ENCODE measurements at places on chromosomes 7 and 10.

DNA sequence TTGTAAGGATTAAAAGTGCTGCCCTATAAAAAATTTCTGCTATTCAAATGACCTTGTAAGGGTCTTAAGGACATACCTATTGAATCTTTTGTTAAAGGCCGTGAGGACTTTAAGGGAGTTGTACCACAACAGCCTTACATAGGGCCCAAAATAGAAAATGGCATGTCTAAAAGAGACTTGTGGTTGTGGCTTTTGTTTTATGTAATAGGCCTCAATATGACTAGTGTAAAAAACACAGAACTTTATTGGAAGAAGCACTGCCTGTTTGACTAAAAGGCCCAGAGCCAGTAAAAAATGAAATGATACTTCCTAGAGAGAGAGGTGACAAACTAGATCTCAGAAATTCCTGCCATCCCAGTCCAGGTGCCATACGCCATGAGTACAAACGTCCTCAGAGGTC is 286.6 kb downstream of the SEMA3D start:
- DNase-seq: no peak

- no peak for DNase-seq
Observed at GRCh38 chr10:128027822-128028507, 98.3 kb downstream of the MKI67 start.

DNA sequence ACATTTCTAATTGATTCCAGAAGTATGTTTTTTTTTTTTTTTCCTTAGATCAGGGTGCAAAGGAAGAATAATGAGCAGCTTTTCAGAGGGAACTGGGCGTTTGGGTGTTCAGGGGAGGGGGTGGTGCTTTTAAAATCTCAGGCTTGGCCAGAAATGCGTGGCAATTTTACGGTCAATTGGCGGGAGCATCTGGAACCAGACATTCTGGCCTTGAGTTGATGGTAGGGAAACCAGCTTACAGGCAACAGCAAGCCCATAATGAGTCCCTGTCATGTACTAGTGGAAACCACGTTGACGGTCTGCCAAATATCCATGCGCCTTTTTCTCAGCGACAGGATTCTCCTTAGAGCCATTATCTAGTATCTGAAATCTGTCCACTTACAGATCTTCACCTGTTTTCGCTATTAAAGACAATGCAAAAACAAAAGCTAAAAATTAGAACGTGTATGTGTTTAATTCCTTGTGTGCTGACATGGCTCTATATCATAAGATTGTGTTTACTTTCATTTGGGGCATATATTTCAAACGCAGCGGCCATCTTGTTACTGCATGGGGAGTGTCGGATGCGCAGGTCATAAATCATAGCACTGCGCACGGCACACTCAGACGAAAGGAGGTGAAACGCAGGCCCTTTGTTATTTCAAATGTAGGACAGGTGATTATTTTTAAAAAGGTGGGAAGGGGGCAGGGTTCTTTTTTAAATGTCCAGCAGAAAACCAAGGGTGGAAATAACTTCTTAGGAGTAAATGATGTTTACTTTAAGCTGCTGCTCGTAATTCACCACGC is 209.2 kb downstream of the AGMO start:
- no peak for DNase-seq

- DNase-seq: no peak
Observed at GRCh38 chr10:75718991-75719390, 287.6 kb downstream of the LRMDA start.

- DNase-seq: no peak
Observed at GRCh38 chr7:113710310-113711096, 208.3 kb downstream of the PPP1R3A start.

DNA sequence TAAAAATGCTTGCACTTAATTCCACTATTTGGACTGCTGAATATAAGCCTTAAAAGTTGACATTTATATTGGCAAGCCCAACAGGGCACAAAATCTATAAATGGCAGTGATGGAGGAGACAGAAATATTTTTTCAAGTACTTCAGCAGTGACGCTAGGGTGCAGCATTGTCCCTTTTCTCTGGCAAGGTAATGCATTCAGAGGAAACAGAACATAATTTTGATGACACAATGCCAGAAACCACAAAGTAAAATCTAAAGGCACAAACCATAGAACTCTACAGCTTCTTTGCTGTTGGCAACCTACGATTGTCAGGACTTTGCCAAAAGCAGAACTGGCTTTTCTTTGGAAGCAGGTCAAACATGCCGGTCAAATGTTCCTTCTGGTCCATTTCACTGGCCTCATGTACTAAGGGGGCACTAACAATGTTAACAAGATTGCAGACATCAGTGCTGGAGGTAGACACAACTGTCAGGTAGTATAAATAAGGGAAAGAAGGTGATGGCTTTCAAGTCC is 30.9 kb upstream of the FAM133B start:
- DNase-seq: peak; percentile 67

DNA sequence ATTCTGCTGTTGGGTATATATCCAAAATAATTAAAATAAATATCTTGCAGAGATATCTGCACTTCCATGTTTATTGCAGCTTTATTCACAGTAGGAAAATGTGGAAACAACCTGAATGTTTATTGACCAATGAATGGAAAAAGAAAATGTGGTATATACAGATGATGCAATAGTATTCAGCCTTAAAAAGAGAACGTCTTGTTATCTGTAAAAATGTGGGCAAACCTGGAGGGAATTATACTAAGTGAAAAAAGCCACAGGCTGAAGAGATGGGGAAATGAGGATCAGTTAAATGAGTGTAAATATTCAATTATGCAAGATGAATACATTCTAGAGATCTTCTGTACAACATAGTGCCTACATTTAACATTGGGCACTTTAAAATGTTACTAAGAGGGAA is 766.1 kb upstream of the IGFBP3 start:
- DNase-seq: no peak

DNA sequence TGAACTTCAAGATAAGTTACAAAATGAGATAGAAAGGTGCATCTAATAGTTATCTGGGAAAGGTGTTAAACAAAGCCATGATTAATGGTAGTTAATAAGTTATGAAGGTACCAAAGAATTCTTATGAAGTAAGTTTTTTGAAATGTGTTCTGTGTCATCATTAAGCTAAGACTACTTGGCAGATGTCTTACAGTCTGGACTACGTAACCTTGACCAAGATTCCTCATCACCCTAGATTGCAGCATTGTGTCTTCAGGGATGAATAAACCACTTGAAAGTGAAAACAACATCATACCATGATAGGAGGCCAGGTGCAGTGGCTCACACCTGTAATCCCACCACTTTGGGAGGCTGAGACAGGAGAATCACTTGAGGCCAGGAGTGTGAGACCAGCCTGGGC is 48.2 kb downstream of the GOT1 start:
- no peak for DNase-seq

- DNase-seq: no peak
Observed at GRCh38 chr7:2325162-2325561, 10.9 kb upstream of the SNX8 start.

- peak; percentile 73 for DNase-seq
Observed at GRCh38 chr10:112446055-112446854, 459 bp downstream of the ZDHHC6 start.

- DNase-seq: no peak
Observed at GRCh38 chr10:51382181-51382580, 307.9 kb downstream of the PRKG1 start.

DNA sequence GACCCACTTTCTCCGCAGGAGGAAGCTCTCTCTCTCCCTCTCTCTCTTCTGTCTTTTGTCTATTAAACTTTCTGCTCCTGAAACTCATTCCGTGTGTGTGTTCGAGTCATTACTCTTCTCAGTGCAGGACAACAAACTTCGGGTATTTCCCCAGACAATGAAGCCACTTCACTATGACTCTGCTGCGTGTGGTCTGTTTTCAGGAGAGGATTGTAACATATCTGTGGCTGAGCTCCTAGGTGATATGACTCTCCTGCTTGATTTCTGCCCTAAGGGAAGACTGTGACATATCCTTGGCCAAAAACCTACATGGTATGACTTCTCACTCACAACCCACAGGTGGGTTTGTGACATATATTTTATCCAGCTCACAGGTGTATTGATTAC is 39.9 kb upstream of the ZNF107 start:
- no peak for DNase-seq

DNA sequence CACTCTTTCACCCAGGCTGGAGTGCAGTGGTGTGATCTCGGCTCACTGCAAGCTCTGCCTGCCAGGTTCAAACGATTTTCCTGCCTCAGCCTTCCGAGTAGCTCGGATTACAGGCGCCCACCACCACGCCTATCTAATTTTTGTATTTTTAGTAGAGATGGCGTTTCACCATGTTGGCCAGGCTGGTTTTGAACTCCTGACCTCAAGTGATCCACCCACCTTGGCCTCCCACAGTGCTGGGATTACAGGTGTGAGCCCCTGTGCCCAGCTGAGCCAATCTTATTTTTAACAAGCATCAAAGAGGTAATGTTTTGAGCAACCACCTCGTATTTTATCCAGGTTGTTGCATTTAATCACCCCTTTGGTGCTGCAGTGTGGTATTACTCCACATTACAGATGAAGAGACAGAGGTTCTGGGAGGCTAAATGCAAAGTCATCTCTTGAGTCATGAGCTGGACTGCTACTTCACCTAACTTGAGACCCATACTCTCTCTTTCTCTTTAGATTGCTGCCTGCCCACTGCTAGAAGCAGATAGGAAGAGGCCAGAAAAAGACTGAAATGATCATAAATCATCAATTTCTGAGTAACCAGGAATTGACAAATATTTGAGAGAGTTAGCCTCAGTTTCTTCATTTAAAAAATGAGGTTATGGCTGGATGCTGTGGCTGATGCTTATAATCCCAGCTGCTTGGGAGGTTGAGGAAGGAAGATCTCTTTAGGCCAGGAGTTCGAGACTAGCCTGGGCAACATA is 116.2 kb downstream of the CAMK1D start:
- DNase-seq: no peak

GRCh38 chr7:72493850-72494661 is 81.9 kb upstream of the CALN1 start:
- DNase-seq: peak; percentile 65

- no peak for DNase-seq
Observed at GRCh38 chr7:129468547-129468946, 33.8 kb upstream of the SMKR1 start.

- DNase-seq: no peak
Observed at GRCh38 chr7:36286226-36286625, 103.4 kb upstream of the ANLN start.

DNA sequence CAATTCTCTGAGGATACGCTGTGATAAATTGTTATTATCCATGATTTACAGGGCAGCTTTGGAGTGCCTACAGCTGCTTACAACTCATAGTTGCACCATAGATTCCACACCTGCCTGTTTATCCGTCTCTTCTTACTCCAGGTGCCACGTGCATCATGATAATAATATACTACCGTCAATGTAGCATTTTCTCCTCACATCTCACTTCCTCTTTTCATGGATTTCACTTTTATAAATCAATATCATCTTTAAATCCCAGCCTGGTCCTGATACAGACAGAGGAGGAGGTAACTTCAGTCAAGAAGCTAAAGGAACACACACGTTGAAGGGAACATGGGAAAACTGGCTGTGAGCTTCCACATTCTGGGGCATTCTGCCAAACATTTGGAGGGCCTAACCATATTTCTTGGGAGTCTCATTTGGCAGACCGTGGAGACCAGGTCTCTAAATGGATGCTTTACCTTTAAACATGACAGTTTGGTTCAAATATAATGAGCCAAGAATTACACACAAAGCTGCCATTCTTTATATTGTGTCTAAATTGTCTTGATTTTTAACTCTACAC is 2.4 kb downstream of the CH25H start:
- DNase-seq: peak; percentile 29

- no peak for DNase-seq
Observed at GRCh38 chr7:3043544-3044371, at the start of gene CARD11. Gene CARD11, minus strand, starts transcription at chr7:3043867. Its CDS starts 85,361 bp downstream, at chr7:2958506.

GRCh38 chr10:47419421-47419820 is 35.3 kb upstream of the ZNF488 start:
- DNase-seq: no peak

DNA sequence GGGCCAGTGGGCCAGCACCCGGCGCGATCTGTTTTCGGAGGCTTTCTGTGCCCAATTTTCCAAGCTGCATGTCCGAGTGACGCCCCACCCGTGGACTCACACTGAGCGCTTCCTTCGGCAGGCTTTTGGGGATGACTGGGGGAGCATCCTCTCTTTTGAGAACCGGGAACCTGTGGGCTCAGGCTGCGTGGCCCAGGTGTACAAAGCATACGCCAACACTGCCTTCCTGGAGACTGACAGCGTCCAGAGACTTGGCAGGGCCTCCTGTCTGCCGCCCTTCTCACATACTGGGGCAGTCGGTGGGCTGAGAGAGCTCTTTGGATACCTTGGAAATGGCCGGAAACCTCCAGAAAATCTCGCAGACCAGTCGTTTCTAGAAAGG is 1.0 kb downstream of the ADCK2 start:
- DNase-seq: peak; percentile 89

- peak; percentile 62 for DNase-seq
Observed at GRCh38 chr7:130356876-130357611, 12.4 kb downstream of the CPA5 start.

- no peak for DNase-seq
Observed at GRCh38 chr10:32308027-32308603, 38.8 kb downstream of the EPC1 start.

GRCh38 chr10:101832325-101832771 is 11.3 kb downstream of the KCNIP2 start:
- DNase-seq: no peak

GRCh38 chr10:45370202-45370955 is 3.6 kb upstream of the ALOX5 start:
- DNase-seq: no peak

DNA sequence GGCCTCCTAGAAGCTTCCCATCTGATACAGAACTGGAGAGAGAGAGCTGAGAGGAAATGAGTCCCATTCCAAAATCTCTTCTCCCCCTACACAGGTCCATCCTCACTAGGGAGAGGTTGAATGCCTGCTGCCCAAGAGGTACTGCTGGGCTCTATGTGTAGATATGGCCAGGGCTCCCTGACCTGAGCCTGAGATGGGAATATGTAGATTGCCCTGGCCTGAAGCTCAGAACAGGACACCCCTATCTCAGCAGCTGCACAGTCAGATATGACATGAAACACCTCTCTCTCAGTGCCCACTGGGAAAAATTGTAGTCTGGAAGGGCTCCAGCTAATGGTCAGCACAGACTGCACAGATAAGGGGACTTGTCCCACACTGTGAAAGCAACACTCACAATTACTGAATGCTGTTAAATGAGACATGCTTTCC is 3.1 kb upstream of the IFIT1B start:
- DNase-seq: no peak

DNA sequence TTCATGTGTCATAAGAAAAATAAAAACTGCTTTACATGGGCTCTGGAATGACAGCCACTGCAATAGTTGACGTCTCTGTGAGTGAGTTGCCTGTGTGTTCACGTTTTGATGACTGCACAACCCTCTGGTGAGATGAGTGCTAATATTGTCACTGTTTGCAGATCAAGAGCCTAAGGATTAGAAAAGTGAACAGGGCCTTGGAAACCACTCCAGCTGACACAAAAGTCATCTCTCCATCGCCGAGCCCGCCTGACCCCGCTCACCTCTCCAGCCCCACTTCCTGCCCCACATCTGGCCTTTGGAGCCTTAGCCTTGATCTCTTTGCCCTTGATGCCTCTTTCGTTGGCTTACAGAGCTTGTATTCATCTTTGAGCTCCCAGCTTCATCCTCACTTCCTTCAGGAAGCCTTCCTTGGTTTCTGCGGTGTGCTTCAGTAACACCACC is 351.7 kb downstream of the TCERG1L start:
- DNase-seq: no peak

GRCh38 chr10:65291286-65291685 is 1634.5 kb upstream of the LRRTM3 start:
- no peak for DNase-seq

All from osteoblast (primary cell).